GF-D8 (cell line): ENCODE measurements at places on chromosomes 4 and X.

- no peak for DNase-seq
Observed at GRCh38 chr4:168558599-168558998, 61.7 kb downstream of the PALLD start.

DNA sequence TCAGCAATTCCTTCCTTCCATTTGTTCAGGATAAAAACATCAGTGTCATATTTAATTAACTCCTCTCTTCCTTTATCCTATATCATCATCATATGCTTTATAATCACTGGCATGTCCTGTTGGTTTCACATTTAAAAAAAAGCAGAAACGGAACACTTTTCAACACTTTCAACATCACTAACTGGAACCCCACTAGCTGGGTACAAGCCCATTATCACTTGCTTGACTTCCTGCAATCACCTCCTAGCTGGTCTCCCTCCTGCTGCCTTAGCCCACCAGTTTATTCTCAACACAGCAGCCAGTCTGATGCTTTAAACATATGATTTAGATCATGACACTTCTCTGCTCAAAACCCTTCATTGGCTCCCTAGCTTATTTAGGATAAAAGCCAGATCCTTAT, 116.4 kb upstream of the LSM6 start:
- no peak for DNase-seq

DNA sequence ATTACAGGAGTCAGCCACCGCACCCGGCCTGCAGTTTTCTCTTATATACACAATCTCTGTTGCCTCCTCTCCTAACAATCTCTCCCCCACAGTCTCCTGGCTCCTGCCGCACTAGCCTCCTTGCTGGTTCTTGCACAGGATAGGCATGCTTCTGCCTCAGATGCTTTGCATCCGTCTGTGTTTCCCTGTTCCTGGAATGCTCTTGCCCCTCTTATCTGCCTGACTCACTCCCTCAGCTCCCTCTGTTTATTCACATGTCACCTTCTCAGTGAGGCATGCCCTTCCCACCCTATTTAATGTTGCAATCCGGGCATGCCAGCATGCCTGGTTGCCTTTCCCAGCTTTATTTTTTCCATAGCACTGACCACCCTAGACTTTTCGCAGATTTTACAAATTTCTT, 161.9 kb downstream of the PHF8 start:
- no peak for DNase-seq

DNA sequence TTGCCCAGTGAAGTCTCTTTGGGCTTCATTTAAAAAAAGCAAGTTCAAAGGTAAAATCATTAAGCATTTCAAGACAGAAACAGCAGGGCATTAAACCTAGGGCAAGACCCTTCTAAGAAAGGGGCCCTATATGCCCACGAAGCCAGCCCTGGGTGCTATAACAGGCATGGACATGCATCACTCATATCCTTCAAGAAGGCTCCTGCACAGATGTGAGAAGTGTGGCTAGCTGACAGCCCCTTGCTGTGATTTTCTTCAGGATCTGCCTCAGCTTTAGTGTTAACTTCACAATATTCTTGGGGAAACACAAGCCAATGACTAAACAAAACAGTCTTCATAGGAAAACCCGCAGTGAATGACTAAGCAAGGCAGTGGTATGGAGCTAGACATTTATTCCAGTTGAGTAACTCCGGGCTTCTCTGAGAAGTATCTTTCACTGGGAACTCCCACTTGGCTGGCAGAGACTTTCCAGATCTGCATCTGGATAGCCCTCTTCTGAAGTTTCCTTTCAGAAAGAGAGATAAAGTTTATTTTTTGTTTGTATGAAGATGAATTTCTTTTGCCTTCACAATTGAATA, 11.9 kb upstream of the MAOA start:
- DNase-seq, result no peak

DNA sequence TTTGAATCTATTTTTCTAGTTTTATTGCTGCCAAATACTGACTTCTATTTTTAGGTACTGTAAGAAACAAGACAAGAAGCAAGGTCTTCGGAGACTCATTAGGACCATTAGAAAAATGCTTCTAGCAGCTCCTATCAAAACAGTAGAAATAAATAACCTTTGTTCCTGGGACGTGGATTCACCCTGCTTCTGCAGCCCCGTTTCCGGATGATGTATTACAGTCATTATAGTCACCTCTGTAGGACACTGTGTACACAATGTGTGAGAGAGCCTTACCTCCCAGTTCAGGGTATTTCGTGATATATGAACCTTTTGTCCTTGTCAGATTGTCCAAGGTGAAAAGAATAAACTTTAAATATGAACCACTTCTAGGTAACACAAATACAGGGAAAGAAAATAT, 484.0 kb upstream of the TECRL start:
- DNase-seq, result no peak

GRCh38 chrX:22093550-22093949, 61.4 kb downstream of the PHEX start:
- no peak for DNase-seq

- DNase-seq, result no peak
Observed at GRCh38 chr4:160350944-160351343, 1248.1 kb downstream of the RAPGEF2 start.

DNA sequence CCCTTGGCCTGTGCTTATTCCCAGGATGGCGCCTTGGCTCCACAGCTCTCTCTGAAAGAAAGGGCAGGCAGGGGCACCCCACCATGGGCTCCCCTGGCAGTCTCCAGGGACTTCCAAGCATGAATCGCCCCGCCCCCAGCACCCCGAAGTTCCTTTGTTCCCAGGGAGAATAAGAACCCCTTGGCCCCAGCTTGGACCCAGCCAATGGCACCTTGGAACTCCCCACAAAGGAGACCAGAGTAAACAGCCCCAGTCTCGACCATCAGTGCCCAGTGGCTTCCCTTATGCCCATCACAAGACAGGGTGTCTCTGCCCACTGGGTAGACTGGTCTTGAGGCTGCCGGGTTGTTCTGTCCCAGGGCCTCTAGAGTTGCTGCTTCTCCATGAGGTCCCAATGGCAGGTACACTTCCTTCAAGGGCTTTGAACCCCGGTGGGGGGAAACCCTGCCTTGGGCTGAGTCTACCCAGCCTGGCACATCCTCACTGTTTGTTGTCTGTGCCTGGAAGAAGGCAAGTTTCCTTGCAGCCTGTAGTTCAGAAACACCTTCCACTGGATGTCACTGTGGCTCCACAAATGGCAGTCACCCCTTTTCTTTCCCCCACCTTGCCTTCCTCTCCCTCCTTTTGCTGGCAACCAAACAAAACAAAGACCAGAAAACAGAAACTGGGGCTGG, 30.8 kb downstream of the NBDY start:
- DNase-seq, result no peak

- no peak for DNase-seq
Observed at GRCh38 chr4:88630756-88631155, 38.5 kb downstream of the HERC3 start.

GRCh38 chr4:95540227-95540626, 8.5 kb downstream of the UNC5C start:
- DNase-seq, result no peak

DNA sequence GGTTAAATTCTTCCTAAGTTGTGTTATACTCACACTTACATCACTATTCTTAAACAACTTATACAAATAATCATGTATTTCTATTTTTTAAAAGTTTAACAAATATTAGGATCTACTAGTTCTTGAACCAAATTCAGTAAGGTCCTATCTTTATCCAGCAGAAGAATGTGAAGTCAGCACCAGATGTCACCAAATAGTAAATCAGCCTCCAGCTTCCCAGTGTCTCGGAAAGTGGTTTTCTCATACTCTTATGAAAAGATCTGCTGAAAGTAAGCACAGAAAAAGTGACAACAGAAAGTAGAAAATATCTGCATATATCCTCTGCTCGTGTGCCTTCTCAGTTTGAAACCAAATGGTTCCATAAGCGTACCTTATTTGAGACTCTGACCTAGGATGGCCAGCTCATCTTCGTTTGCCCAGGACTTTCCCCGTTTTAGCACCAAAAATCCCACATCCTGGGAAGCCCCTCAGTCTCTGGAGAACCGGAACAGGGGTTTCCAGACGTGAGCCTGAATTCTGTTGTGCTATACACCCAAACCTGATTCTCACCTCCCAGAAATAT, 98.0 kb upstream of the DCLK2 start:
- DNase-seq, result no peak

DNA sequence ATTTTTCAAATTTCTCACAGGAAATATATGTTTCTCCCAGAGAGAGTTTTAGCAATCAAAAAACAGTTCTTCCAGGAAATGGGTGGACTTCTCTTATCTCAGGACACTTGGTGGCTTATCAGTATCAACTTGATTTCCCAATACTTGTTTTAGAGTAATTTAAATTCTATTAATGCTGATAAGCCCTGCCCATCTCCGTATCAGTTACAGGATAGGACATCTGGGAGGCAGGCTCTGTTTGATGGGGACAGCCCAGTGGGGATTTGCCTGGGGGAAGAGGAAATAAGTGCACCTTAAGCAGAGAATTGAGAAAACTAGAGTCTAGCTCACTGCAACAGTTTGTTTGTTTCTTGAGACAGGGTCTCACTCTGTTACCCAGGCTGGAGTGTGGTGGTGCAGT, 43.2 kb upstream of the PDGFRA start:
- no peak for DNase-seq
